CD4-positive, alpha-beta T cell treated with Interleukin-17A for 1 hour (primary cell): ENCODE measurements at places on chromosomes 3 and 15.

- no peak for DNase-seq
Observed at GRCh38 chr3:11567516-11568467, 75.9 kb downstream of the VGLL4 start.

GRCh38 chr3:61685755-61686154 lies 124.4 kb downstream of the PTPRG start:
- no peak for DNase-seq

DNA sequence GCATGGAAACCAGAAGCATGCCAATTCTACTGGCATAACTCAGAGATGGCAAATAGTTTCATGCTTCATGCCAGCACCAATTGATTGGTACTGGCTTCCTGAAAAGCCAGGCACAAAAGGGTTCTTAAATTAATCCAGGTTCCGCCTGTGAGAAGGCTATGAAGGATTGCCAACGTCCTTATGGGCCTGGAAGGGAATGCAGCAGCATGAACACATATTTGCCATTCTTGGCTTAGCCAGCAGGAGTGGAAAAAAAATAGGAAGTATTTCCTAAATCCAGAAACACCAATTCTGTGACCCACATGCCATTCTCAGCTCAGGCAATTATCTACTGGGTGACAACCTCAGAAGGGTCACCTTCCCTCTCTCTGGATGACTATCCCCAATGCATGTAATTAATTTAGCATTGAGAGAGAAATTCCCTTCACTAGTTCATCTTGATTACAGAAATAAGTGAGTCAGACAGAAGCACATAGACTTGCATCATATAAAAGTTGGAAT lies 36.0 kb downstream of the ADAMTS9 start:
- DNase-seq: no peak

GRCh38 chr3:152718810-152719209 lies 116.1 kb upstream of the P2RY1 start:
- DNase-seq: no peak

DNA sequence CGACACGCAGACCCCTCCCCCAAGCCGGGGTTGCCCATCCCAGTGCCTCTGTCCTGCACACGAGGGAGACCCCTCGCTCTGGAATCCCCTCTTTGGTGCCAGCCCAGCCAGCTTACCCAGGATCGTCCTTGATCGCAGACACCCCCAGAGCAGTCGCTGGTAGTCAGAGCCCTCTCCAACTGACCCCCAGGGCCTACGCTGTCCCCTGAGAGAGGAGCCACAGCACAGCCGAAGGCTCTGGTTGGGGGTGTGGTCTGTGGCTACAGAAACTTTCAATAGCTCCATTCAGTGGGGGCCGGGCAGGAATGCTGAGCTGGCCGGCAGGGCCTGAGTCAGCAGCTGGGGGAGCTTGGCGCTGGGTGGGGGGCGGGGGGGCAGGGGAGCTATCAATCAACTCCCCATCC lies at the start of gene LCTL:
Gene LCTL, minus strand, starts transcription at position 258 of the 404 bp plus-strand sequence. CDS start 633 bp downstream, outside the sequence.
- no peak for DNase-seq

DNA sequence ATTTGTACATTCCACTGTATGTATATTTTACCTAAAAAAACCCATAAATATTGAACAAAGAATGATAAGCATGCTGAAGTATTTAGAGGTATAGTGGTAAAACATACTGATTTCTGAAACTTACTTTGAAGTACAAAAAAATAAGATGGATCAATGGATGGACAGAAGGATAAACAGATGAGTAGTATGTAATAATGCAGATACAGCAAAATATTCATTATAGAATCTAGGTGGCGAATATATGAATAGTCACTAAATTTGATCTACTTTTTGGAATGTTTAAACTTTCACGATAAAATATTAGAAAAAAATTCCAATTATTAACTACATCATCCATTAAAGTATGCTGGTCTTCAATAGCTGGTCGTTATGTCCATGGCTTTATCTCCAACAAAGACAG lies 51.9 kb upstream of the GNB4 start:
- no peak for DNase-seq

GRCh38 chr3:61783993-61784718 lies 222.8 kb downstream of the PTPRG start:
- no peak for DNase-seq

DNA sequence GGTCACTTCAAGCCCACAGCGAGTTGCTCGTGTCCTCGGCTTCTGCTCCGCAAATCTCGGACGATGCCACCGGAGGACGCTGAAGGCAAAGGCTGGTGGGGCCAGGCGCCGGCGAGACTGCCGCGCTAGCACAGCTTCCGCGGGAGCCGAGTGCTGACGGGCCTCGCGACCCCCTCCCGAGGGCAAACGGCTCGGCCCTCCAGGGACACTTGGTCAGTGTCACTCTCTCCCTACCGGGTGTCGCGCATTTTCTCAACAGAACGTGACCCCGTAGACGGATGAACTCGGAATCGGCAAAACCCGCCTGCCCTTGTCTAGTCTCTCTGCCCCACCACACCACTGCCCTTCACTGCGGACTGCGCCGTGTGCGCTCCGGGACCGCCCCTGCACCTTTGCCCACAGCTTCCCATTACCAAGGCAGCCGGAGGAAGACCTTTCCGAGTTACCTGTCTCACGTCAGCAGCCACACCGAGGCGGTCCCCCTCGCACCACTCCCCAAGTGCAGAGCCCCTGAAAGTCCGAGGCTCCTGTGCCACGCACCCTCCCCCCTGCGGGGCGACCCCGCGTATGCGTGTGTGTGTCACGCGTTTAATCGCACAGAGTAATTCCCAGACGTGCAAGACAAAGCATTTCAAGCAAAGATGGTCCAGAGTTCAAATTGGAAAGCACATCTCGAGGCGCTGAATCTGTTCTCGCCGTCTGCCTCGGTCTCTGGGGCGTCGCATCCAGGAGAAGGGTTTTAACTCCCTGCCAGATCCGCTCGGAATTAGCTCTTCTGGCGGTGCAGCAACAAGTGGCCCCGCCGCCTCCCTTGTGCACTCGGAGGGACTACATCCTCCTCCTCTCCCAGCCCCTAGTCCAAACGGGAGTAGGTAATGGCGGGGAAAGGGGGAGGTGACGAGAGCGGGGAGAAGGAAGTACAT lies 245.0 kb upstream of the TOPAZ1 start:
- no peak for DNase-seq

GRCh38 chr3:169809230-169809795 lies 3.4 kb upstream of the LRRIQ4 start:
- no peak for DNase-seq

DNA sequence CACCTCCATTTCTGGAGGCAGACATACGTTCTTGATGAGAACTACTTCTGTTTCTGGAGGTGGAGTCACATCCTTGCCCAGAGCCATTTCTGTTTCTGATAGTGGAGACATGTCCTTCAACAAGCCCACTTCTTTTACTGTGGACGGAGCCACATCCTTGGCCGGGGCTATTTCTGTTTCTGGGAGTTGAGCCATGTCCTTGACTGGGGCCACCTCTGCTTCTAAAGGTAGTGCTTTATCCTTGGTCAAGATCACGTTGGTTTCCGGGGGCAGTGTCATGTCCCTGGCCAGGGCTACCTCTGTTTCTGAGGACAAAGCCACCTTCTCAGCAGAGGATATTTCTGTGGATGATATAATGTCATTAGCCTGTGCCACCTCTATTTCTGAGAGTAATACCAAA lies 100.0 kb downstream of the MAP4 start:
- DNase-seq: no peak

DNA sequence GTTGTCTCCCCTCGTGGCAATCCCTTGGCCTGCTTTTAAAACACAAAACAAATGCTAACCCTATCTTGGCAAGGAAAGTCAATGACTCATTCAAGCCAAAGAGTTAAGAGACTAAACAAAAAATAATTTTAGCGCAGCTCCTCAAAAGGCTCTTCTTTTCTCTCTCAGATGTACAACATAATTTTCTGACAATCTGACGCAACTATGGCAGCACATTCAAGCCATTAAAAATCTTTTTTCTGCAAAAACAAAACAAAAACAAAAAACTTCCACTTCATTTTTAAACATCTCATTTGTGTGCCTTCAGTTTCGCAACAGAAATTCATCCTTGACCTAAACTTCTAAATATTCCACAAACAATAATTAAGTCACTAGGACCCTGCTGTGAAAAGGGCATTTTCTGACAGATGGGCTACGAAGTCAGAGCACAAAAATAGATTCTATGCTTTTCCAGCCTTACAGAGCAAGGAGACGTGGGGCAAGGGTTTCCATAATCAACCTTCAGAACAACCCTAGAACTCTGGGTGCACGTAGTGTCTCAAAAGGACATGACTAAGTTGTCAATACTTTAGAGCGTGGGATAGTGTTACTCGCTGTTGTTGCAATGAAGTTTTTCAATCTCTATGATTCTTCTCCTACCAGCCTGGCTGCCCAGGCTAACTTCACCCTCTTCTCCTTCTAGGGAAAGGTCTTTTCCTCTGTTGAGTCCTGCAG lies 84.3 kb downstream of the MB21D2 start:
- no peak for DNase-seq

DNA sequence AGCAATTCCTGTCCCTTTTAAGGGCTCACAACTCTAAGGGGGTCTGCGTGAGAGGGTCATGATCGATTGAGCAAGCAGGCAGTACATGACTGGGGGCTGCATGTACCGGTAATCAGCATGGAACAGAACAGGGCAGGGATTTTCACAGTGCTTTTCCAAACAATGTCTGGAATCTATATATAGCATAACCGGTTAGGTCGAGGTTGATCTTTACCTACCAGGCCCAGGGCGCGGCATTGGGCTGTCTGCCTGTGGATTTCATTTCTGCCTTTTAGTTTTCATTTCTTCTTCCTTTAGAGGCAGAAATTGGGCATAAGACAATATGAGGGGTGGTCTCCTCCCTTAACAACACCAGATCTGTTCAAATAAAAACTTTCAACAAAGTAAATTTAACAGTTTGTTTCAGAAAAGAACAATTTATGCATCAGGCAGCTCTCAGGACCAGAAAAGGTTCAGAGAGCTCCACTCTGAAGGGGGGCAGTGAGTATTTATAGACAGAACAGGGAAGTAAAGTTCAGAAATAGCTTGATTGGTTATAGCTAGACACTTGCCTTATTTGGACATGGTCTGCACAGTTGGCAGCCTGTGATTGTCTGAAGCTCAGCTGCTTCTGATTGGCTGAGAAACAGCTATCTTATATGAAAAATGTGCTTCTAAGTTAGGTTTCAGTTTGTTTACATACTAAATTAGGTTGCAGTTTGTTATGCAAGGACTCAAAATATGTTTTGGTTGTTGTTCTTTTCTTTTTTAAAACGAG lies 17.2 kb upstream of the B4GALT4 start:
- no peak for DNase-seq

DNA sequence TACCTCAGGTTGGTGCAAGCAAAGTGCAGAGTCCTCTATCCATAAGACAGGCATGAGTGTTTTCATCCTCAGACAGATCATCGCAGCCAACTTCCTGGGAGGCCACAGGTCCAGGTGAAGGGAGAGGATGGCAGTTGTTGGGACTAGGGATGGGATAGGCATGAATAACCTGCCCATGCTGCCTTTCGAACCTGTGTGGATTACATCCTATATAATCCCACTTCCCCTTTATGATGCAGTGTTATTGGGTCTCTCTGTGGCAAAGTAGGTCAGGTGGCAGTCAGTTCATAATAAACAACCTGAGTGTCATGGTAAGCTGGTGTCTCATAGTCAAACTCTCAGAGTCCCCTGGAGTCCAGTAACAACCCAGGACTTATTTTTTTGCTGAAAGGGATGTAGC lies 40.4 kb downstream of the CCR3 start:
- no peak for DNase-seq

DNA sequence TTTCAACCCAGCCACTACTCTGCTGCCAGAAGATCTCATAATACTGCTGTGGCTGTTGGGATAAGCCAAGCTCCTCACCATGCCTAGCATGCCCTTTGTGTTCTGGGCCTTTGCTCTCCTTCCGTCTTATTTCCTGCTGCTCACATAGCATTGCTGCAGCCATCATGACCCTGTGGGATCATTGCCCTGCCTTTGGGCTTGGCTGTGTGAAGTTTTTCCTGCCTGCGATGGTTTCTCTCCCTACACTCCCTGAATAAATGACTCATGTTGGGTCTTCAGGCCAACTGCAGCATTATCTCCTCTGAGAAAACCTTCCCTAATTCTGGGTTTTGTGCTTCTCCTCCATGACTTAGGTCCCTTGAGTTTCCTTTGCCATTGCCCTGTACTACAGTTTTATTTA lies 20.8 kb upstream of the TRA2B start:
- DNase-seq: no peak

- DNase-seq: no peak
Observed at GRCh38 chr3:194161131-194162045, 25.4 kb downstream of the HES1 start.

DNA sequence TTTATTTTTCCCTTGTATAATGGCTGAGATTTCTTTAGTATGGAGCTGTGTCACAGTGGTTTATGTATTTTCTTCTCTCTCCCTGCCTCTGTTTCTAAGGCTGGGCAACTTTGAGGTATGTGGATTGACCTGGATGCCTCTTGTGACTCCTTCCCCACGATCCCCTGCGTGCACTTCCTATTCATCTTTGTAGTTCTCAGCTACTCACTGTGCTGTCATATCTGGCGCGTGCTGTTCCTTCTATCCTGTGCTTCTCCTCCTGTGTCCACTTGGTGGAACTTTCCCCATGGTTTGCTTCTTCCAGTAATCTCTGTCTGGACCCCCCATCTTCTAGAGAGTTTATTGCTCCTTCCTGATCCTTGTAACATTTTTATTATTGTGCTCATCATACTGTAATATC lies 97.3 kb downstream of the AKAP13 start:
- no peak for DNase-seq

DNA sequence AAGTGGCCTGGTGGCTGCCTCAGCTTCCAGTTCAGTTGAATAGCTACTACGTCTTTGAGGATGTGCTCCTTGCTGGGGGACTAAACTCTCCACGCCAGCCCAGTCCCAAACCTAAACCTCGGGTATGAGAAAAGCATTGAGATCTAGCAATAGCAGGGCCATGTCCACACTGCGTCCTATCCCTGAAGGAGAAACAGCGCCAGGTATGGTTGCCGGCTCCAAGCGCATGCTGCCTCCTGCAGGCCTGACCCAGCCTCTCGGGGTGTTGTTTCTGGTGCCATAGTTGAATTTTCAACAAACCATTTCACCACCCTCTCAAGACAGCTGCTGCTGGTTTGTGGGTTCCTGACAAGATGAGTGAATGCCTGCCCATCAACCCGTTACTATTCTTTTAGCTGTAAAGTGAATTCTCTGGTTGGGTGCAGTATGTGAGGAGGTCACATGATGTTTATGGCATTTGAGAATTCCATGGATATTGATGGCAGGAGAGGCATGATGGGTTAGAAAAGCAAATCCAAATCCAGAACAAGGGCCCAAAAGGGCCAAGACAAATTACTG lies 13.0 kb upstream of the SLC28A1 start:
- no peak for DNase-seq

- DNase-seq: peak; percentile 46
Observed at GRCh38 chr3:42216931-42217333, 49.1 kb downstream of the CCK start.

DNA sequence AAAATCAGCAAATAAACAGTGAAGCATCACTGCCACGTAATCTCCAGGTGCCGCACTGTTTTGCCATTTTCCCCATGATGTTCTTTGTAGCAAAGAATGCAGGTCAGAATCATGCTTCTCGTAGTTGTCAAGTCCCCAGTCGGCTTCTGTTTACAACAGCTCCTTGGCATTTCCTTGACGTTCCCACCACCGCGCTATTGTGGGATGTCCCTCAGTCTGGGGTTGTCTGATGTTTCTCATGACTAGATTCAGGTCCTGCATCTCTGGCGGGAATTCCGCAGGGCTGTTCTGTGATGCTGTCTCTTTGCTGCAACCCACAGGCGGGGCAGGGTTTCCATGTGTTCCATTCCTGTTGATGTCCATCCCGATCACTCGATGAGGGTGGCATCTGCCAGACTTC lies 117.9 kb upstream of the SMAD3 start:
- no peak for DNase-seq

- DNase-seq: no peak
Observed at GRCh38 chr15:31389576-31389975, 62.9 kb downstream of the KLF13 start.

GRCh38 chr3:139533781-139534454 lies 5.6 kb downstream of the RBP1 start:
- DNase-seq: no peak
